ENCODE measurements at places on chromosomes 3 and 15.

GRCh38 chr3:39210078-39210477 lies 17.7 kb upstream of the XIRP1 start:
- no peak for DNase-seq

GRCh38 chr3:16897254-16897926 lies 12.6 kb downstream of the PLCL2 start:
- no peak for DNase-seq

- peak; percentile 43 for DNase-seq
Measured at GRCh38 chr3:112111785-112112402, 21.2 kb downstream of the GCSAM start.

- no peak for DNase-seq
Measured at GRCh38 chr3:111318289-111318688, 223.7 kb upstream of the CD96 start.

GRCh38 chr3:40546816-40547215 lies 22.1 kb downstream of the ZNF621 start:
- no peak for DNase-seq

- DNase-seq = peak; percentile 83
Measured at GRCh38 chr15:90059208-90059985, 42.9 kb downstream of the IDH2 start.

GRCh38 chr3:44992555-44993470 lies 16.8 kb downstream of the EXOSC7 start:
- no peak for DNase-seq

DNA sequence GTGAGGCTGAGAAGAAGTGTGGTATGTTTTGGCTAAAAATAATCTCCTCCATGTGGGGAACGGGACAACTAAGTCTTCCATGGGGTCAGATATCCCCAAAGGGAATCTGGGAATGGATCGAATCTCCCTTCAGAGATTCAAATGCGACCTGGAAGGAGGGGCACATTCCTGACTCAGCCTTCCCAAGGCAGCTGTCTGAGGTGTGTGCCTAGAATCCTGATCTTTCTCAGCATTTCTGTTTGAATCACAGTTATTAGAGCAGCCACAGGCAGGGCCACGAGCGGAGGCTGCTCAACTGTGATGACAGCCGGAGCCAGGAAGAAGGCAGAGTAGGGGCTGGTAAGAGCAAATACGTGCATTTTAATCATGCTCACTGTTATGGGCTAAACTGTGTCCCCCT lies 135.1 kb downstream of the ADAMTS17 start:
- DNase-seq = no peak

DNA sequence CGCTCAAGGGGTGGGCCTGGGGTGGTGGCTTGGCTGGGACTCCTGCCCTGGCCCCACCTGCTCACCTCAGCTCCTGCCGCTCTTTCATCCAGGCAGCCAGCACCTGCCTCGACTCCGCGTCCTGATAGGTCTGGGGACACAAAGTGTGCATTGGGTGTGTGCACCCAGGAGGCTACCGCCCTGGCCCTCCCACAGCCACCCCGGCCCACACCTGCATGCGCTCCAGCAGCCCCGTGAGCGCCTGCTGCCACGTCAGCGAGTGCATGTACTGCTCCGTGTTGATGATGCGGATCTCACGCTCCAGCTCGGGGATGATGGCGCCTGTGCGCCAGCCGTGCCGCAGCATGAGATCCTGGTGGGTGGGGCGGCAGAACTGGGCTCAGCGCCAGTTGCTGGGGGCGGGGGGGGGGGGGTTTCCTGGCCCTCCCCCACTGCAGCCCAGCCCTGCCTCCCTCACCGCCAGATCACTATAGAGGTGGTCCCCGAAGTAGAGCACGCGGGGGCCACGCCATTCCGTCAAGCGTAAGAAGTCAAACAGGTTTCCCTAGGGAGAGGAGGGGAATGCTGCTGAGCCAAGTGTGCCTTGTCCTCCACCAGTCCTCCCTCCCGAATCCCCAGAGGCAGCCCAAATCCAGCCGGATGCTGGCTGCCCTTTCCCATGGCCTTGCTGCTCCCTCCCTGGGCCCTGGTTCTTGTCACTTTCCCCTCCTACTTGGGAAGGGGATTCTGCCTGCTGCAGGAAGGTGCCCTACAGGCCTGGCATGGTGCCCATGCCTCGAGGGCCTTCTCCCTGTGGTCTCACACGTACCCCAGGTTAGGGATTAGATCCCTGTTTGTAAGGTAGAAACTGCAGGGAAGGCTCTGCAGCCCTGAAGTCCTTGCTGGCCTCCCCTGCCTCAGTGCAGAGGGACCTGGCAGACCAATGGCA lies 8.6 kb downstream of the NT5DC2 start:
- DNase-seq = no peak

GRCh38 chr15:99125061-99125891 lies 20.4 kb downstream of the SYNM start:
- no peak for DNase-seq

GRCh38 chr15:83959477-83959876 lies 276.1 kb upstream of the GOLGA6L4 start:
- DNase-seq = no peak

DNA sequence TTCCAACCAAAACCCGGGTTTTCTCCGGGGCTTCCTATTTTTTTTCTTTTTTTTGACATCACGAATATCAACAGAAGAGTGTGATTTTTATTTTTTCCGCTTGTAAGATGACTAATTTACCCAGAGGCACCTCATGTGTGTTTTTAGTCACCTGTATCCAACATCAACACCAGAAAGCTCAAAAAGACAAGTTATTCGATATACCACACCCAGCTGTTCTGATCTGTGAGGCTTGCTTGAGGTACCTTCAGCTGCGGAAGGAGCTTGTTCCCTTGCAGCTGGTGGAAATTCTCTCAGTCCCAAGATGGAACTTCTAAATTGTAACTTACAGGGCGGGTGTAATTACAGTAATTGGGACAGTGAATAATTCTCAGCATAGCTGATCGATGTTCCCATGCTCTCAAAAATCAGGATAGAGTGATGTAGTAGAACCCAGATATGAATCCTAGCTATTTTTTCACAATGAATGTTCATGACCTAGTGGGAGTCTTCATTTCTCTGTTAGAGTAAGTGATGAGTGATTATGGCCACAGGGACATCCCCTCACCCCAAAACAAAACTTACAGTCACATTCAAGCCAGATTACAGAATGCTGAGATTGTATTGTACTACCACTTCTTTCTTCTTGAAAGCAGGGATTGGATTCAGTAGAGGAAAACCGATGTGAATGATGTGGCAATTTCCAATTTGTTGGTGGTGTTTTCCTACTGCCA lies 232.1 kb downstream of the AGBL1 start:
- no peak for DNase-seq

DNA sequence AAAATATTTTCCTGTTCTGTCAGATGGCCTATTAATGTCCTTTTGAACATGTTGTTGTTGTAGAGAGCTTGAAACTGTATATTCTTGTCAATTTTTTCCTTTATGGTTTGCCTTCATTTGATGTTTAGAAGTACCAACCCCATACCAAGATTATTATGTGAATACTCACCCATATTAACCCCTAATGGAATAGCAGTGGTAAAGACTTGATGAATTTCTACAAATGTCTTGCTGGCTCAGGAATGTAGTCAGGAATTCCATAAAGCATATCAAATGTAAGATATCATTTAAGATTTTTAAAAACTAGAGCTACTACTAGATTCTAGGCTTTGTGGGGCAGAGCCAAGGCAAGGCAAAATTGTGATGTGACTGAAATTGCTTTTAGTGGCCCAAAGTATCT lies 30.0 kb downstream of the MYO5A start:
- no peak for DNase-seq

GRCh38 chr3:184320104-184320445 lies 5.7 kb downstream of the EIF4G1 start:
- peak; percentile 64 for DNase-seq

DNA sequence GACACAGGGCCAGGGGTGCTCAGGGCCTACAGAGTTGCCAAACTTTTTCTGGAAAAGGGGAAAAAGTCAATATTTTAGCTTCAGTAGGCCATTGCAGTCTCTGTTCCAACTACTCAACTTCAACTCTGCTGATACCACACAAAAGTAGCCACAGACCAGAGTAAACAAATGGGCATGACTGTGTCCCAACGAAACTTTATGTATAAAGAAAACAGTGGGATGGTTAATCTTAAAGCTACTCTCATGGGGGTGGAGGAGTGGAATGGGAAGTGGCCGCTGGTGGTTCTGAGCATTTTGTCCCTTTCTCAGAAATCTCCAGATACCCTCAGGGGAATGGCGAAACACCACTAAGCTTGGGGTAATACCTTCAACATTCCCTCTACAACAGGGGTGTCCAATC lies 69.9 kb downstream of the OSBPL10 start:
- DNase-seq = no peak

DNA sequence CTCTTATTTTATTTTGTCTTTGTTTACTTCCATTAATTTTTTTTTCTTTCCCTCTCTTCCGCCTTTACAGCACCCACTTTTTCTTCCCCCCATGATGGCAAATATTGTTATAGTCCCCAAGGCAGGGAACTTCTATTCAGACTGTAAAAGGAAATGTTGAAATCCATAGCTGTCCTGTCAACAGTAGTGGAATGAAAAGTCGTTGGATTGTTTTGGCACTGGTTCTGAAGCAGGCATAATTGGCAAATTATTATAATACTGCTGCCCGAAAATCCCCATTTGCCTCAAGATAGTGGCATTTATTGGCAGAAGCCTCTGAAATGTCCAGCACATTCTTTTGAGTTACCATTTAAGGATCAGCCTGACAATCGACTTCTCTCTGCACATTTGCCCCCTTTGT lies 150.6 kb downstream of the TPRG1 start:
- DNase-seq = no peak

GRCh38 chr3:48247401-48247811 lies 6.5 kb downstream of the ZNF589 start:
- no peak for DNase-seq

- DNase-seq = no peak
Measured at GRCh38 chr15:82303956-82304777, 41.5 kb downstream of the SAXO2 start.

DNA sequence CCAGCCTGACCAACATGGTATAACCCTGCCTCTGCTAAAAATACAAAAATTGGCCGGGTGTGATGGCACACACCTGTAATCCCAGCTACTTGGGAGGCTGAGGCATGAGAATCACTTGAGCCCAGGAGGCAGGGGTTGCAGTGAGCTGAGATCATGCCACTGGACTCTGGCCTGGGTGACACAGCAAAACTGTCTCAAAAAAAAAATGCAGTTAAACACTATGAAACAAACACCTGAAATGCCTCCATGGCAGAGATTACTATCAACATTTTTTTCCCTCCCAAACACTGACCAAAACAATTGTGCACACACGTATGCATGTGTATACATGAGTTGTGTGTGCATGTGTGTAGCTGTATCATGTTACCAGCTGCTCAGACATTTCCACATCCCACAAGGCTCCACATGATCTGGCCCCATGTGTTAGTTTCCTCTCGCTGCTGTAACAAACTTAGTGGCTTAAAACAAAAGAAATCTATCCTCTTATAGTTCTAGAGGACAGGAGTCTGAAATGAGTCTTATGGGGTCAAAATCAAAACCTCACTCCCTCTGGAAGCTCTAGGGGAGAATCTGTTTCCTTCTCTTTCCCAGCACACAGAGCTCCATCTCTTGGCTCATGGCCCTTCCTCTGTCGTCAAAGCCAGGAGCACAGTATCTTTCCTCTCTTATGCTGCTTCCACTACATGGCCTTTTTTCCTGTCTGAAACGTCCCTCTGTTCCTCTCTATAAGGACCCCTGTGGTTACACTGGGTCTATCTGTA lies 34.5 kb downstream of the SLC41A3 start:
- no peak for DNase-seq

- no peak for DNase-seq
Measured at GRCh38 chr3:177882124-177882648, 654.0 kb upstream of the KCNMB2 start.

DNA sequence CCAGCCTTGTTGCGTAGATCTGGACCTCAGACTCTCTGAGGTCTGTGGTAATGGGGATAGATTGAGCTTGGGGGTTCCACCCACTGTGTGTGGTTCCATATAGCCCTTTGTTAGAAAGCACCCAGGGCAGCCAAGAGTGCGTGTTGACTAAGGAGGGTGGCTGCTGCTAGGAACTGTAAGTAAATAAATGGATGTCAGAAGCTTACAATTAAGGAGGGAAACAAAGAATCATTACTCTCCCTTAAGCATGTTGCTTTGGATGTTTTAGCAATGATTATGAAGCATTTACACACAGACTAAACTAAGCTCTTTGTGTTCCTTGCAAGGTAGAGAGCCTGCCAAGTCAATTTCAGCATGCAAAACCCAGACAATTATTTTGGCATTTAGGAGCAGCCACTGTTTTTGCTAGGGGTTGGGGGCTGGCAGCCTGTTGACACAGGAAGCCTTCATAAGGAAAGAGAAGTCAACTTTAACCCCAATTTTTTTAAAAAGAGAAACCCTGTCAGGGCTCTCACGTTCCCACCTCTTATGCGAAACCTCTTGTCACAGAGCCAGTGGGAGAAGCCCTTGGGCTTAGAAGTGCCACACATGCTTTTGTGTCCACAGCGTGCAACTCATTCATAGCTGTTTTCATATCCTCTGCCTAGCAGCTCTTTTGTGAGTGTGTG lies 127.8 kb downstream of the CMSS1 start:
- no peak for DNase-seq

DNA sequence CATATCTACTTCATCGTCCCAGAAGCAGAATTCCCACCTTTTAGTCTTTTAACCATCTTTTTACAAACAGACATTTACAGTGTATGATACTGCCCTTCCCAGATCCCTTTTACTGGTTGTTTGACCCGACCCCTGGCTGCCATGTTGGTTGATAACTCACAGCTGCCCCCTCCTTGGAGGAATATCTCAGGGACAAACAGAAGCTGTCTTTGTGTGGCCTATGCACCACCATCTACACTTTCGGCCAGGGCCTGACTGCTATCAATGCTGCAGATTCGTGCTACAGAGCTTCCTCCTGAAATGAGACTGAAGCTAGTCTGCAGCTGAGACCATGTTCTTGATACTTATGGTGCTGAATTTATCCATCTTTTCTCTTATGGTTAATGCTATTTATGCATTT lies 6.6 kb upstream of the POLQ start:
- DNase-seq = no peak

DNA sequence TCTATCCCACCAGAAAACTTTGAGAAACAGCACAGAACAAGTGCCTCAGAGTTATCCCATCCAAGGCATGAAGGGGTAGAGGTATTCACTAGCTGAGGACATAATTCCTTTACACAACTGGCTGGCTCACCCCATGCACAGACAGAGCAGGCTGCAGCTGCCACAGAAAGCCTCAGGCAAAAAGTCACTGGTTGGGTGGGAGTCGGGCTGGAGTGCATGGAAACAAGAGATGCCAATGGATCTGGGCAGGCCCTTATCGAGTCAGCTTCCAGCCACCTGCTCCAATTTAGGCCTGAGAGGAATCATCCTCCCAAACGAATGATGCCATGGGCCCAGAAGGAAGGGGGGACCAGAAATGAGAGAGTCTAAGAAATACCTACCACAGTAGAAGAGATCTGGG lies 83.0 kb downstream of the RSL24D1 start:
- DNase-seq = no peak

Measured in stimulated activated CD4-positive, alpha-beta T cell treated with anti-CD3 and anti-CD28 coated beads, Interleukin-2, amount 100 ng/mL, for 24 hours (primary cell).